ENCODE measurements at places on chromosomes 5 and 9.

- DNase-seq = no peak
Measured at GRCh38 chr9:92627651-92628050, 42.3 kb downstream of the IPPK start.

DNA sequence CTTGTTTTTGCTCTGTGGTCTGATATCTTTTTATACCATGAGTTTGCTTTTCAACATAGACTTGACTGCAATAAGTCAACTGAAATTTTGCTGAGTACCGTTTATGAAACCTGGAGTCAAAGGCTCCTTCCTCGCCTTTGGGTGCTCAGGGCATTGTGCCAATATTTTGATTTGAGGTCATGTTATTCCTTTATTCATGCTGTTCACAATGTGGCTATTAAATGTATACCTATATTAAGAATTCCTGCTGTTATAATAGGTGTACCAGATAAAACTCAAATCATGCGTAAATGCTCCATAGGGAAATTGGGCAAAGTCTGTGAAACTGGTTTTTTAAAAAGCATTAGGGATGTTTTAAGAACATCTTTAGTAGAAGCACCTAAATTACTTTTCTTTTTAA, 334.0 kb upstream of the NUDT12 start:
- no peak for DNase-seq

GRCh38 chr9:29802454-29802853, 2229.2 kb upstream of the C9orf72 start:
- DNase-seq = no peak

DNA sequence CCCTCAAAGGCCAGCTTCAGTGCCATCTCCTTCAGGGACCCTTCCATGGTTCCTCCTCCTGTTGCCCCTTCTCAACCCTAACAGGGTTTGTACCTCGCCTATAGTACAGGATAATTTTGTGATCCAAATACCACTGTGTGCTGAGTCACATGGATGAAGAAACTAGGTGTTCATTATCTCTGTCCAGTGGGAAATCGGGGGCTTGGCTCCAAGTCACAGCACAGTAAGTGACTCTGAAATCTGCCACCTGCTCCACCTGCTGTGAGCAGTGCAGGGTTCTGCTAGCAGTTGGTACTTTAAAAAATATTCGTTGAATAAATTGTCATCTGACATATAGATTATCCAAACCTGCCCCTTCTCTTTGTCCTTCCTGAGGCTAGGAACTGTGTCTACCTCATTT, 123.2 kb upstream of the OTULINL start:
- no peak for DNase-seq

GRCh38 chr5:173594061-173594460, 22.4 kb downstream of the BOD1 start:
- no peak for DNase-seq

DNA sequence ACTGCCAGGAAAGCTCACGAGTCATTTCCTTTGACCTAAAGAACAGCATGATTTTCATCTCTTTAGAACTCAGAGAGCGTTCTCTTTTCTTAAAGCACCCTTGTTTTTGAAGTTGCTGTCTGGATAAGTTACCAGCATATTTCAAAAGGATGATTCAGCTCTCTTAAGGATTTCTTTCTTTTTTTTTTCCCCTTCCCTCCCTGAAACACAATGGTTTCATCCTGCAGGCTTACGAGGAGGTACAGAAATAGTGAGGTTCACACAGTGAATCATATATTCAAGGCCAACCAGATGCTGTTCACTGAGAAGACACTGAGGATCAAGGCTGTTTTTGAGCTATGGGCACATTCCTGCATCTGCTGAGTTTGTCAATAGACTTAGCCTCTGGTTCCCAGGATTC, 257.2 kb downstream of the KIF4B start:
- no peak for DNase-seq

GRCh38 chr5:103211576-103212561, 46.7 kb upstream of the MACIR start:
- DNase-seq = no peak

DNA sequence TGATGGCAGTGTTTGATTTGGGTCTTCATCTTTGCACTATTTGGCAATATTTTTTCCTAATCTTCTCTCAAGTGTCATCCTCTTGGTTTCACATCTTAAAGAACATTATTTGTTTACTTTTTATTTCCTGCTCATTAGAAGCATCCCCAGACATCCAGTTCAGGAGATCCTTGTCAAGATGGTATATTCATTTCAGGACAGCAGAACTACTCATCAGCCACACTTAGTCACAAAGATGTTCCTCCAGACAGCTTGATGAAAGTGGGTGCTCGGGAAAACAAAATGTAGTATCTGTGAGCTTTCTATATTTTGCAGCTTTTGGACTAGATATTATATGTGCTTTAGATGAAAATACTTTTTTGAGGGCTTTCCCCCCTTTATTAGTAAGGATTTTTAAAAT, 72.1 kb upstream of the SREK1 start:
- DNase-seq = no peak

- DNase-seq = no peak
Measured at GRCh38 chr9:20496328-20496727, 126.0 kb downstream of the MLLT3 start.

GRCh38 chr9:21812415-21812814, 10.0 kb downstream of the MTAP start:
- DNase-seq = no peak

GRCh38 chr5:7856855-7857254, 5.9 kb upstream of the CFAP90 start:
- no peak for DNase-seq

DNA sequence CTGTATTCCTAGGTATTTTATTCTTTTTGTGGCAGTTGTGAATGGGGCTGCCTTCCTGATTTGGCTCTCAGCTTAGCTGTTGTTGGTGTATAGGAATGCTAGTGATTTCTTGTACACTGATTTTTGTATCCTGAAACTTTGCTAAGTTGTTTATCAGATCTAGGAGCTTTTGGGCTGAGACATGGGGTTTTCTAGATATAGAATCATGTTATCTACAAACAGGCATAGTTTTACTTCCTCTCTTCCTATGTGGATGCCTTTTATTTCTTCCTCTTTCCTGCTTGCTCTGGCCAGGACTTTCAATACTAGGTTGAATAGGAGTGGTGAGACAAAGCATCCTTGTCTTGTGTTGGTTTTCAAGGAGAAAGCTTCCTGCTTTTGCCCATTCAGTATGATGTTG, 129.9 kb downstream of the DMXL1 start:
- DNase-seq = no peak

DNA sequence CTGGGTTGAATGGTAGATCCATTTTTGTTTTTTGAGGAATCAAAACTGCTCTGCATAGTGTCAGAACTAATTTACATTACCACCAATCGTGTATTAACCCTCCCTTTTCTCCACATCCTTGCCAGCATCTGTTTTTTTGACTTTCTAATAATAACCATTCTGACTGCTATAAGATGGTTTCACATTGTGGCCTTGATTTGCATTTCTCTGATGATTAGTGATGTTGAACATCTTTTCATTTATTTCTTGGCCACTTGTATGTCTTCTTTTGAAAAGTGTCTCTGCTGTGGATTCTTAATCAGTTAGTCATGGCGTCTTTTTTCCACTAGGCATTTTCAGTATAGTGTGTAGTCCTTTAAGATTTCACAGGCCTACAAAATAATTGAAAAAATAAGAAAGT, 2144.3 kb upstream of the C9orf72 start:
- DNase-seq = no peak

- DNase-seq = no peak
Measured at GRCh38 chr5:161086461-161086860, 234.4 kb upstream of the ATP10B start.

DNA sequence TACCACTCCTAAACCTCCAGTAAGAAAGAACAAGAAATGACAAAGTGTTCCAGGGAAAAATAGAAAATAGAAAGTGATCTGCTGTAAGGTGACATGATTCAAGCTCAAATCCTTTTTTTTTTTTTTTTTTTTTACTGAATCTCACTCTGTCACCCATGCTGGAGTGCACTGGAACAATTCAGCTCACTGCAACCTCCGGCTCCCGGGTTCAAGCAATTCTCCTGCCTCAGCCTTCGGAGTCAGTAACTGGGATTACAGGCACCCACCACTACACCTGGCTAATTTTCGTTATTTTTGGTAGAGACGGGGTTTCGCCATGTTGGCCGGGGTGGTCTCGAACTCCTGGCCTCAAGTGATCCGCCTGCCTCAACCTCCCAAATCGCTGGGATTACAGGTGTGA, 35.9 kb downstream of the TTLL11 start:
- no peak for DNase-seq

DNA sequence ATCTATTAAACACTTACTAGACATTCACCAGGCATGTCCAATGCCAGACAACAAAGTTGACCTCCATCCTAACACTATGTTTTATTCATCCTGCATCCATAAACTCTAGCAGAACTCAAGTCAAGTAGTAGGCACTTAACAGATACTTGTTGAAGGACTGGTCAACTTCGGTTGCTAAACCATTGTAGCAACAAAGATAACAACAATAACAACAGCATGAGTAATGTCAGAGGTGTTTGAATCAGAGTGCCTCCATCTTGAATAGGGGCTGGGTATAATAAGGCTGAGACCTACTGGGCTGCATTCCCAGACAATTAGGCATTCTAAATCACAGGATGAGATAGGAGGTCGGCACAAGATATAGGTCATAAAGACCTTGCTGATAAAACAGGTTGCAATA, 180.5 kb upstream of the ZNF462 start:
- no peak for DNase-seq

DNA sequence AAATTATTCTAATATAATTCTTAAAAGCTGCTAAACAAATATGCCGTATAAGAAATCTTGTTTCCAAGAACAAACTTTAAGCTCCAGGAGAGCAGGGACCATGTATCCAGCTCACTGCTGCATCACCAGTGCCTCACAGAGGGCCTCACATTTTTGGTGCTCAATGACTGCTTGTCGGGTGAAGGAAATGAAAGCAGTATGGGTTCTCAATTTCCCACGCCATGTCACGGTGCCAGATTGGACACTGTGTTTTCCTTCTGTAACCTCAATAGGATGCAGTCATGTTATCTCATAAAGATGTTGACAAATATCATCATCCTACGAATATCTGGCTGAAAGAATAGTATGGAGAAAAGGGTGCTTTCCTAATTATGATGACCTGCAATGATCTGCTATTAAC, 64.7 kb downstream of the POU5F2 start:
- DNase-seq = no peak

DNA sequence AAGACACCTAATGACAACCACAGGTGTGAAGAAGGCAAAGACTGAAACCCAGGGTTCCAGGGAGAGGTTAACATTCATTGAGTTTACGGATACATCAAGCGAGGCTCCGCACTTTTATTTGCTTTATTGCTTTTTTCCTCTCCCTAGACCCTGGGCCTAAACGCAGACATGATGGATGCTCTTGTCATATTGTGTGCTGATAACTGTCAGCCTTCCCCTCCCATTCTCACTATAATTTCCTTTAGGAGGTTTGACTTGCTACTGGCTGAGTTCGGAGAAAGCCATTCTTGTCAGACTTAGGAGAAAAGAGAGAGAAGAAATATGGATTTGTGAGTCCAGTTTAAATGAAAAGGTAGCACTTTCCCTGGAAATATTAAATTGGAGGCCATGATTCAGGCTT, 471.6 kb downstream of the DNAH5 start:
- DNase-seq = no peak

DNA sequence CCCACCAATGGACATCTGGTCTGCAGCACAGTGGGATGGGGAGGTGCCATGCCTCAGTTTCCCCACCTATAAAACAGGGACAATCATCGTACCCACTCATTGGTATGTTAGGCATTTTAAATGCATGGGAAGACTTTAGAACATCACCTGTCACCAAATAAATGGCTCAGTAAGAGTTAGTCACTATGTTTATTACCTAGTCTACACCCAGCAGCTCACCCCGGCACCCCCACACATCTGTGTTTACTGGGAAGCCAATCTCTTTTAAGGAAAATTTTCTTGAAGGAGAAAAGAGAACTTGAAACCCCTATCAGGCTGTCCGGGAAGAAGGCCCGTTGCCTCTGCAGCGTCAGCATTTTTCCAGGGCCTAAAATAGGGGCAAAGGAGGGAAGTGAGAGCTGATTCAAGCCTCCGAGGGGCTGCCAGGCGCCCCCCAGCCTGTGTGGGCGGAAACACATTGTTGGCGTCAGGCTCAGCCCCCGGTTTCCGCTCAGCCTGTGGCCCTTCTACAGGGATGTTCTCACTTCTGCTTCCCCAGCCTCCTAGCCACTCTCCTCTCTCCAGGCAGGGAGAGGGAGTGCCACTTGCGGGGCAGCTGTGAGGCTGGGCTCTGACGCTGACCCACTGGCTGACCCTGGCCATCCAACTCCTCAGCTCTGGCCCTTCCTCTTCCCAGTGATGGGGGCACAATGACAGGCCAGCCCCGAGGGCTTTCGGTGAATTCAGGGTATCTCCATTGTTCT, 4.6 kb downstream of the CSF1R start:
- DNase-seq = no peak

DNA sequence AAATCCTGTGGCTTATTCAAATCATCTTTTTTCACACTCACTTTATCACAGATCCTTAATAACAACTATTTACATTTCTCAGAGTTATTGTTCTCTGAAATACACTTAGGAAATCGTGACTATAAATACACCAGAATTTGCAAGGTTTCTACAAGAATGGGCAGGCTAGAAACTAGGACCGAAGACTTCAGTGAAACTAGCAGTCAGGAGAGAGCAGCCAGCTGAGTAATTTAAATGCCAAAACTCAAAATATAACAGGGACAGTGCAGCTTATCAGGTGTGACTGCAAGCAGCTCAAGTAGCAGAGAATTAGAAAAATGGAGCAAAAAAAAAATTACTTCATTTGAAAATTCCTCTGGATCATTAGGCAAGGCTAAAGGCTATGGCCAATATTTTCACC, 719.3 kb upstream of the ZNF608 start:
- DNase-seq = no peak

DNA sequence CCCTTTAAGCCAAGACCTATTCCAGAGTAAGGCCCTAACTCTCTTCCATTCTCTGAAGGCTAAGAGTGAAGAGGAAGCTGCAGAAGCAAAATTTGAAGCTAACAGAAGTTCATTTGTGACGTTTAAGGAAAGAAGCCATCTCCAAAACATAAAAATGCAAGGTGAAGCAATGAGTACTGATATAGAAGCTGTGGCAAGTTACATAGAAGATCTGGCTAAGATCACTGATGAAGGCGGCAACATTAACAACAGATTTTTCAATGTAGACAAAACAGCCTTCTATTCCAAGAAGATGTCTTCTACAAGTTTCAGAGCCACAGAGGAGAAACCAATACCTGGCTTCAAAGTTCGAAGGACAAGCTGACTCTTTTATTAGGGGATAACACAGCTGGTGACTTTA, 1143.4 kb downstream of the CDH12 start:
- no peak for DNase-seq

Data from activated CD4-positive, alpha-beta T cell treated with anti-CD3 and anti-CD28 coated beads, Interleukin-2, amount 50 U/mL, for 24 hours (primary cell).